Heart left ventricle (tissue), 16 donors: ENCODE measurements at places on chromosomes 5 and 9. TPM values are rescaled to one million over a fixed set of nuclear protein-coding genes. Genes with fewer than 3 reads are reported as not detected.
A peak's percentile ranks its signal among the peaks of the same experiment; 100 is the strongest.

- DNase-seq, result no peak
Observed at GRCh38 chr5:176979669-176980068, 26.9 kb downstream of the UIMC1 start.

The OR2S2 gene
- polyA plus RNA-seq, result not detected

DNA sequence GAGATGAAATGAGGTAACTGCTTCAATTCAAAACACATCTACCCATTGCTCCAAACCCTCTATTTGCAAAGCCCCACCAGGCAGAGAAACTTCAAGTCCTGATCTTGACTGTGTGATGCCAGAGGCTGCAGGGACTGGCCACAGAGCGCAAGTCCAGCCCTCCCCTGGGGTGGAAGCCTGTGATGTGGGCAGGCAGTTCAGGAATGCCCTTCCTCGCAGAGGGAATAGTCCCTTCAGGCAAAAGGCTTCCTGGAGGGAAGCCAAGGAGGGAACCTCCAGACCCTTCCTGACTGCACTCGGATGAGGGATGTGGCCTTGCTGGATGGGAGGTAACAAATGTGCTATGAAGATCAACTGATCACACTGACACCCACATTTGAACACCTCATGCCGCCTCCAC is 131.2 kb downstream of the SLIT3 start:
- no peak for DNase-seq

DNA sequence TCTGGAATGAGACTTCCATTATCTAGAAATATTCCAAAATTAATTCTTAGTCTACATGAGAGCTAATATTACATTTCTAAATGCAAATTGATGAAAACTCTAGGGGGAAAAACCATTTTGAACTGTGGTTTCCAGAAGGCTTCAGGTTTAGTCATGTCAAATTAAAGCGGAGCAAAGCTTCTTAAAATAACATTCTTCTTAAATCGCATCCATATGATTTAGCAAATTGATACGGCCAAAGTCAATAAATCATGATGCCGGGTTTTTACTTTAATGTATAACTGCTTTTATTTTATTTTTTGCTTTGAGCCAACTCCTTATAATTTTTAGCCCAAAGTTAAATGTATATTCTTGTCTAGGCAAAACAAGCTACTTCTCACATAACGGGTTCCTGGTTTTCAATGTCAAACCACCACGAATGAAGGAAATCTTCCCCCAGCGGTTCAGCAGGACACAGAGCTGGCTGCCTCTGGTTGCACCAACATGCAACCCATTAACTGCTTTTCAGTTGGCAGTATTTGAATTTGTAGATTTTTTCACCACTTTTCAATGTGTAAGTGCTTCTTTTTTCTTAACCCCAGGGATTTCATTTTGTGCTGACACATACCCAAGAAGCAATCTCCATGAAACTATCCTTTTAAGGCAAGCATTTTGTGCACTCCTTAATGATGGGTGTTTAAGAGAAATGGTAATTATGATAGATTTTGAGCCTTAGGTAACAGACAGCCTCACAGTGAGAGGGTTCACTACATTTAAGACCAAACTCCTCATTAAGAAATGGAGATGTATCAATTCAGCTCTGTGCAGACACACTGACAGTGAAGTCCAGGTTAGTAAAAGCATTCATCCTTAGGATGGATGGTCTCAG is 35.5 kb downstream of the EFNA5 start:
- DNase-seq, result no peak

The SOHLH1 gene
- not detected for polyA plus RNA-seq

DNA sequence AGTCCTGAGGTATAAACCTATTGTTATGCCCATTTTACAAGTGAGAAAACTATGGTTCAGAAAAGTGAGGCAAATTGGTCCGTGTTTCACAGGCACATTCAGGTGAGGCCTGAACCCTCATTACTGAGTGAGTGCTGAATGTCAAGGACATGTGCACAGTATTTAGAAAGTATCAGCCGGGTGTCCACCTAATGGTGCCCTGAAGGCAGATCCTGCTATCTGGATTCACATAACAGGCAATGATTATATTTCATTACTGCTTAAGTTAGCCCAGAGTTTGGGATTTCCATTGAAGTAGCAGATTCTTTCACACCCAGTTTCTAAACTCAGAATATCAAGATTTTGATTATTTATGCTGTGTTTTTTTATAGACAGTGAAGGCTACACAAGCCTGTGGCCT is 142.7 kb downstream of the LHFPL2 start:
- DNase-seq, result no peak

The PCDHB8 gene
- polyA plus RNA-seq, result 0.51 TPM

DNA sequence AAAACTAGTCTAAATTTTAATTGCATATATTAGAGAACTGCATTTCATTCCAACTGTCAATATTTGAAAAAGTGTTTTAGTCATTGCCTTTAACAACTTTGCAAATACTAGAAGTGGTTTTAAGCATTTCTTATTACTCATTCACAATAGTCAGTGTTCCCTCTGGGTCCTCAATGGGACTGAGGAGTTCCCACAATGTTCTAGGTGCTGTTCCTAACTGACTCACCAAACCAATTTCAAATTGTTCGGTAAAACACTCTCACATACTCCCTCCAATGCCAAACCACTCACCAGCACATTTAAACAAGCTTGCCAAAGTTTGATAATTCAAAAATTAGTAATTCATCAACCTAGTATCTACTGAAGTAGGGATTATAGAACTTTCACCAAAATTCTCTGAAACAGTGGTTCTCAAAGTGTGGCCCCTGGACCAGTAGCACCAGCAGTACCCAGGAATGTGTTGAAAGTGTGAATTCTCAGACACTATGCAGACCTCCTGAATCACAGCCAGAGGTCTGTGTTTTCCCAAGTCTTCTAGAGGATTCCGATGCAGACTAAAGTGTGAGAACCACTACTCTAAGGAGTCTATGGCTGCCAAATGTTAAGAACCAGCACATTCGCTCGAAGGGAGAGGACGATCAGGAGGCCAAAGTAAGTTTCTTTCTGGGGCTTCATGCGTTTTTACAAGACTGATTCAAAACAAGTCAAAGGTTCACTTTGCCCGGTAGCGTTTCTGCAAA is 72.8 kb downstream of the APBA1 start:
- DNase-seq, result no peak

DNA sequence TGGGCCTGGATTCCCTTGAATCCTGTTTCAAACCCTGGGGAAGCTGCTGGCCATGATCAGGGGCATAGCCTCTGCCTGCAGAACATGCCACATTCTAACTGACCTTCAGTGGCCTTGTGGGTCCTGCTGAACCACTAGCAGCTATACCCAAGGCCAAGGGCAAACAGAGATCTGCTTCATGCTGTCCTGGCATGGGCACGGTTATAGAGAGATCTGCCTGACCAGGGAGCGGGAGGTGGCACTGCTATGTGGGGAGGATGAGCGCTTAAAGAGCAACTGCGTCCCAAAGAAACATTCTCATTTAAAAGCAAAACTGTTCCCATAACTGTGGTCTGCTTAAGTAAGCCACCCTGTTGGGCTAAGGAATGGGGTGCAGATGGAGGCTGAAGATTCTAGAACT is 36.5 kb upstream of the SYNPO start:
- DNase-seq, result peak; percentile 41

The DBH gene
- polyA plus RNA-seq, result not detected

DNA sequence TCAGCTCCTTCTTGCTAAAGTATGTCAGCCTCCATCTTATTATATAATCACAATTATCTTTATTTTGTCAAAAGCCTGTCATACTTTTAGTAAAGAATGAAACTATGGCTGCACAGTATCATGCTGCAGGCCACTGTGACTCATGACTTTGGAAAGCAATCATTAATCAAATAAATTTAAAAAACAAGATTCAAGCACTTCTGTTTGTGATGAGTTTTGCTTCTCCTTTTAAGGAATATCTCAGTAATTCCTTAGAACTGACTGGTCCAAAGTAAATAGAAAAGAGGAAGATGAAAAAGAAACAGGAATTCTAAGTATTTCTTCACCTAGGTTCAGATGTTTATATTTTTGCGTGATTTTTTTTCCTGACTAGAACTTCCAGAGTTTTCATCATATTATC is 83.1 kb downstream of the EDIL3 start:
- no peak for DNase-seq

The ST8SIA4 gene
- polyA plus RNA-seq, result 1.1 TPM

- no peak for DNase-seq
Observed at GRCh38 chr9:116506685-116507084, 180.4 kb upstream of the TRIM32 start.

The STK32A gene
- 0.30 TPM for polyA plus RNA-seq

DNA sequence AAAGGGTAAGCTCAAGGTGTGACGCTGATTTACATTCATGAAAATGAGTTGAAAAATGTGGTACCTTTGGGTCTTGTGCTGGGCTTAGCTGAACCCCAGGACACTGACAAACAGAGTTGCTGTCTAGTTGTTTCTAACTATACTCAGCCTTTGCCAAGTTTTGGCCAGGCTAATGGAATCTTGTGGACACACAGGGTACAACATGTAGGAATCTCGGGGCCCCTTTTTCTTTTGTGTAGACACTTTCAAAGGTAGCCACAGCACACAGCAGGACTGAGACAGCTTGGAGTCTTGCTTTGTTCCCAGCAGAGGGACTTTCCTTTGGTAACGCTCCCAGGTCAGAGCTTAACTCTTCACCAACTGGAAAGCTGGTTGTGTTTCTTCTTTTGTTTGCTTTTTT is 7.8 kb downstream of the LIX1 start:
- no peak for DNase-seq

DNA sequence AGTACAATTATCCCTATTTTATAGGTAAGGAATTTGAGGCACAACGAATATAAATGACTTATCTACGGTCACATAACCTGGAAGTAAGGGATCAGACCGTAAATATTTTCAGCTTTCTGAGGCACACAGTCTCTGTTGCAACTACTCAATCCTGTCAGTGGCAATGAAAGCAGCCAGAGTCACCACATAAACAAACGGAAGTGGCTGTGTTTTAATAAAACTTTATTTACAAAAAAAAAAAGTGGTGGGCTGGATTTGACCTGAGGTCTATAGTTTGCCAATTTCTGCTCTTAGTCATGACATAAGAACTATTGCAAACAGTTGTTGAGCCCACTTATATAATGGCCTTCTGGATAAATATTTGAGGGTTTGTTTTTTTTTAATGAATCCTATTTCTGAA is 29.6 kb downstream of the ZNF366 start:
- DNase-seq, result no peak

The C9orf152 gene
- not detected for polyA plus RNA-seq

- DNase-seq, result no peak
Observed at GRCh38 chr9:88536023-88536324, 996 bp downstream of the NXNL2 start.

DNA sequence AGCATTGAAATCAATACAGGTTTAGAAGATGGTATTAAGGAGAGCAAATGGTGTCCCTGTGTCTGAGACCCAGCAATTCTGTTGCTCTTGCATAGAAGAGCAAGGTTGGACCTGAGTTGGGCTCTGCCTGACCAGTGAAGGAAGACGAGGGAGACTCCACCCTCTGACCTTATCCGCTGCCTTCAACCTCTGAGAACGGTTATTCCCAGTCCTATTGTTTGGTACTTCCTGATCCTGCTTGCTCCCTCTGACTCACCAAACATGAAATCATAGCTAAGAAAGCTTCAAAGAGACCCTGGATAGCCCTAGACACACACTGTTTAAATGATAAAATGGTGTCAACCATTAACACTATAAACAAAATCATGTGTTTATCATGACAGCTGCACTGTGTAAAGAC is 218.5 kb downstream of the PLK2 start:
- DNase-seq, result no peak

The ACER2 gene
- 1.5 TPM for polyA plus RNA-seq

The FRMPD1 gene
- polyA plus RNA-seq, result 0.30 TPM

The GPR21 gene
- not detected for polyA plus RNA-seq

GRCh38 chr5:134114886-134115805 is 665 bp downstream of the TCF7 start:
- no peak for DNase-seq

- DNase-seq, result no peak
Observed at GRCh38 chr5:86125731-86126601, 491.8 kb upstream of the COX7C start.

The NXNL2 gene
- not detected for polyA plus RNA-seq

GRCh38 chr9:133584559-133585476 is 24.4 kb downstream of the FAM163B start:
- no peak for DNase-seq

The MTRR gene
- polyA plus RNA-seq, result 23.9 TPM

The ACTBL2 gene
- polyA plus RNA-seq, result not detected

The GHR gene
- polyA plus RNA-seq, result 3.4 TPM

The ZDHHC11B gene
- polyA plus RNA-seq, result 3.0 TPM

The FBP2 gene
- polyA plus RNA-seq, result 0.30 TPM

DNA sequence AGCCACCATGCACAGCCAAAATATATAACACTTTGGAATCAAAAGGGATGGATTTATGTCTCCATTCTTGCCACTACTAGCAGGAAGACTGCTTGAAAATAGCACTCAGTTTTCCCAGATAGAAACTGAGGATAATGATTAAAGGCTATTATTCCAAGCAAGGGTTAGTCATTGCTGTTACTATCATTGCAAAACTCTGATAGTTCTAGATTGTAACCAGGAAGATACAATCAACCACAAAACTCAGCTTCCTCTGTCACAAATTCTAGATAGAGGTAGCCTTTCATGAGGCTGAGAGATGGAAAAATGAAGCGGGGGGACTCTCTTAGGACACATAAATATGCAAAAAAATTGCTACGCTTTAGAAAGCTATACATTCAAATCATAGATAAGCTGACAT is 3.1 kb downstream of the ANXA1 start:
- DNase-seq, result no peak

- DNase-seq, result no peak
Observed at GRCh38 chr9:123528501-123528900, 172.5 kb downstream of the CRB2 start.

The KIF20A gene
- 0.12 TPM for polyA plus RNA-seq

The CCNJL gene
- 3.5 TPM for polyA plus RNA-seq

- peak; percentile 8 for DNase-seq
Observed at GRCh38 chr5:375921-376798, 54.6 kb downstream of the AHRR start.

DNA sequence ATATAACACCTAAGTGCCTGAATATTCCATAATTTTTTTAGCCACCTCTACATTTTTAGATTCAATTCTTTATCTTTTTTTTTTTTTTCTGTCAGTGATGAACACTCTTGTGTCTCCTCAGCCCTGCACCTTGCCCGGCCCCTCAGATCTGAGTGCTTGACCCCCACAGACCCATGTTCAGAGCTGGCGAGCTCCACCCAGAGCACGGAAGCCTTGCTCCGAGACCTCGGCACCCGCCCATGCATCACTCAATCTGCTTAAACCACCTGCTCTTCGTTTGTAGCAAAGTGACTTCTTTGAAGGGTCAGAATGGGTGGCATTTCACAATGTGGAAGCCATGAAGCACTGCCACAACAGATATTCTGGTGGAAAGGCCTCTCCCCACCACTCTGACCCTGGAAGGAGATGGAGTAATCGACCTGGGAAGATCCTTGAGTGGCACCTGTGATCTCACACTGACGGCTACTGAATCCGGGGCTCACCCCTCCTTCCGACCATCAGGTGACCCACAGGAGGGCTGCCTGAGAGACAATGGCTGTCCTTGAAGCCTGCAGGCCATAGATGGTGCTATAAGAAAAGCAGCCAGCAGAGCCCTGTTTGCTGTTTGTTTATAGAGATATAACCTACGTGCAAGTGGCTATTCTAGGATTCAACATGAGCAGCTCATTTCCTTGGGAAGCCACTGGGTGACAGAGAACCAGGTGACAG is 261.1 kb upstream of the IRX4 start:
- no peak for DNase-seq

The KCNV2 gene
- polyA plus RNA-seq, result not detected

- no peak for DNase-seq
Observed at GRCh38 chr5:72013766-72014624, 93.3 kb upstream of the MAP1B start.

- no peak for DNase-seq
Observed at GRCh38 chr5:15365070-15365469, 134.9 kb upstream of the FBXL7 start.

The LCN1 gene
- polyA plus RNA-seq, result 0.50 TPM
